ENCODE measurements at places on chromosomes 13 and 19.

DNA sequence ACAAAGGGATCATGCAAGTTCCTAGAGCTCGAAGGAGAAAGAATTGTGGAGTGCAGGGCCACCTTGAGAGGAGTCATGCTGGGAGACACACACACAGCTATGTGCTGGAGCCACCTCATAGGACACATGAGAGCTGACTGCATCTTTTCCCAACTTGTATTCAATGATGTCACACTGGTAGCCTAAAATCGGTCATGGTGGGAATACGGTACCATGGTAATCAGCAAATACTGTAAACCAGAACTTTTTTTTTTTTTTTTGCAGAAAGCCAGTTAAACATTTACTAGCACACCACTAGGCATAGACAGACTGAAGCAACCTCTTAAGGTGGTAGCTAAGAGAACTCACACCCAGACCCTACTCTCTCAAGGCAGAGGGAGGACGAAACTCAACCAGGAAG lies 47.0 kb upstream of the INTS6 start:
- DNase-seq = no peak

DNA sequence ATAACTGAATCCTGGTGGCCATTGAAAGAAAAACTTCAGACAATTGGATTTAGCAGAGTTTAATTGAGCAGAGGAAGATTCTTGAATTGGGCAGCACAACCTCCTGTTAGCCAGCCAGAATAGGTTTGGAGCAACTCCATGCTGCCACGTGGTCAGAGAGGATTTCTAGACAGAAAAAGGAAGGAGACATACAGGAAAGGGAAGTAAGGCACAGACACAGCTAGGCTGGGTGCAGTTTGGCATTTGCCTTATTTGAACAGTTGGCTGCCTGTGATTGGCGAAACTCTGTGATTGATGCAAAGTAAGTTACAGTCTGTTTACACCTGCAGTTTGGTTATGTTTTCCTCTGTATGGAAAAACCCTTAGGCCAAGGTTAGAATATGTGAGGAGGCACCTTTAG lies 85.8 kb upstream of the SPATA13 start:
- DNase-seq = no peak

GRCh38 chr19:40599902-40600569 lies 1.1 kb upstream of the LTBP4 start:
- no peak for DNase-seq

GRCh38 chr19:11375143-11375948 lies 880 bp downstream of the SWSAP1 start:
- peak; percentile 64 for DNase-seq

- DNase-seq = peak; percentile 73
These were observed 9.1 kb upstream of the LILRB5 start for GRCh38 chr19:54266133-54266532.

DNA sequence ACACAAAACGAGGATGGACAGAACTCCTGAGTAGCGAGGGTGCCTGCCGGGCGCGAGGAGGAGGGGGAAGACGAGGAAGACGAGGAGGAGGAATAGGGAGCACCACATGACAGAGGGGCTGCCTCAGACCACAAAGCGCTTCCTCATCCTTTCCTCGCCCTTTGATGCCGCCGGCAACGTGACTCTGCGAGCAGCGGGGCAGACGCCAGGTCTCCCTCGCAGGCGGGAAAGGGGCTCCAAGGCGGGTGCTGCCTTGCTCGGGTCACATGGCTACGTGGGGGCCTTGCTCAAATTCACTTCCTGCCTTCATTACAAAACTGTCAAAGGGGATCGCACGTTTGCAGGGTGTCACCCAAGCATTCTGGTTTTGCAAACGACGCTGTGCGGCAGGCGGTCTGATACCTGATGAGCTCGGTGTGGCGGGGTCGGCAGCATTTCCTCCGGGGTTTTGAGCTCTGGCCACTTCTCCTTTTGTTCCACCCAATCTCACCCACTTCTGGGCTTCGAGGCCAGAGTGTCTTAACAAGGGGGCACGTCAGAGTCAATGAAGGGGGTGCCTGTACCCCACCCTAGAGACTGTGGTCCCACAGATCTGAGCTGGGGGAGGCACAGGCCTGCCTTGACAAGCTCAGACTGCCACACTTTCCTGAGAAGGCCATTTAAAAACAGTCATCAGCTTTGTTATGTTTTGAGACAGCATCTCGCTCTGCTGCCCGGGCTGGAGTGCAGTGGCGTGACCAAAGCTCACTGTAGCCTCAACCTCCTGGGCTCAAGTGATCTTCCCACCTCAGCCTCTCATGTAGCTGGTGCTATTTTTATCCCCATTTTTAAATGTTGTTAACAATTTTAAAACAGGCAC lies 14.9 kb downstream of the MAP2K2 start:
- peak; percentile 47 for DNase-seq

- no peak for DNase-seq
These were observed 13.6 kb downstream of the EPN1 start for GRCh38 chr19:55688422-55689218.

DNA sequence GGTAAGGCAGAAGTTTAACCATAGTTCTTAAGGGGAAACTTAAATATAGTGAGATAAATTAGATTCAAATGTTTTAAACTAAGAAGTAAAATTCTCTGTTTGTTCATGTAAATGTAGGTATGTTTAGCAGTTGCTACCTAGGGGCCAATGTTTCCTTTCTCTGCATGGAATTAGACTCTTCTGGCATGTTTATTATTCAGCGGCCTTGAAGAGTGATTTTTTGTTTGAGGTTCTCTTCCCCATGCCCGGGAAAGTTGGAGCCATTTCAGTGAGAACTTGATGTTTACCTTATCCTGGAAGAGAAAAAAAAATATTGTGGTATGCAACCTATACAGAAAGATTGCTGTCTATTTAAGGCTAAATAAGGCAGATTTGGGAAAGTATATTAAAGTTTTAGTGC lies 492.9 kb downstream of the KLF5 start:
- DNase-seq = no peak

- DNase-seq = no peak
These were observed 574 bp downstream of the SH3GL1 start for GRCh38 chr19:4399812-4400134.

Measured in stimulated activated CD4-positive, alpha-beta T cell treated with anti-CD3 and anti-CD28 coated beads, Interleukin-4, amount 100 ng/mL, for 1 hour (primary cell).